H4 (cell line): ENCODE measurements at places on chromosomes 4 and X. TPM values are rescaled to one million over a fixed set of nuclear protein-coding genes. Genes with fewer than 3 reads are reported as not detected.

DNA sequence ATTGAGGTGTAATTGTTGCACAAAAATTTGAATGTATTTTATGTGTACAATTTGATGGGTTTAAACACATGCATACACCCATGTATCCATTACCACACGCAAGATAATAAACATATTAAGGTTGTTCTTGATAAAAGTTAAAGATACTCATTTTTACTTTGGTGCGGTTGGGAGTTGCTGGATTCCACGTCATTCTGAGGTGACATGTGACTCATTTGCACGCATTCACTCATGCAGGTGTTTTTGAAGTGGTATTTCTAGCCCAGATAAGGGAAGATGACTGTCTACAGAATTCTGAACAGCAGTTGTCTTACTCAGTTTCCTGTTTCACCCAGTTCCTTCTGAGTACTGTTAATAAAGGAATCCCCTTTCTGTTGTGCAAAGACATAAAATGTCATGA, 142.0 kb downstream of the RTL3 start:
- no peak for DNase-seq

The PGM2 gene
- total RNA-seq, result 36.2 and 46.5 TPM in 2 replicates

DNA sequence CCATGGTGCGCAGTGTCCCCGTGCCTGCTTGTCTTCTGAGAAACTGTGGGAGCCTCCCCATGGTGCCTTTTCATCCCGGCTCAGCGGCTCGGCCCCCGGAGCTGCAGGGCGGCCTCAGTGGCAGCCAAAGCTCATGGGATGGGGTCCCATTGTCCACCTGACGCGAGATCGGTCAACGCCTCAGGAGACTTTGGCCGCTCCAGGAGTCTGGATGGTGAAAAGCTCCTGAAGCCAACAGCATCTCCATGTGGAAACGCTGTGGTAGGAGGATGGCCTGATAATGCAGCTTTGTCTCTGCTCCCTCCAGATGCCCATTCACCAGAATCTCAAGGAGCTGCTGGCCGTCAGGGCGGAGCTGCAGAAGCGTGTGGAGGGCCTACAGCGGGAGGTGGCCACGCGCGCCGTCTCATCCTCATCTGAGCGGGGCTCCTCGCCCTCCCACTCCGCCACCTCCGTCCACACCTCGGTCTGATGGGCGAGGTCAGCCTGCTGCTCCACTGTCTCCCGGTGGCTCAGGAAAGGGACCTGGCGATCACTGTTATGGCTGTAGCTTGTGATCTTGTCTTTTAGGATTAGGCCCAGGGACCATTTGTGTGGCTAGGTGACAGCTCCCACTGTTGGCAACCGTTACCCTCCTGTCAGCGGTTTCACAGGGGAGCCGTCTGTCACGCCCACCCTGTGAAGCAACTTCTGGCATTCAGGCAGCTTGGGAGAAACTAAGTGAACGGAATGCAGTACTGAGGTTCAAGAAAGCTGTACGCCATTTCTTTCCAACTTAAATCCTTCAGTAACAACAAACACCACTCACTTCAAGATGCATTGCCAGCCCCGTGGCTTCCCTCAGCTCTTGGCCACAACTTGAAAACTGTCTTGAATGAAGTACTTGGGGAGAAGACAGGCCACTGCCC, 69.3 kb downstream of the MTMR1 start:
- no peak for DNase-seq

- peak; percentile 45 for DNase-seq
Observed at GRCh38 chr4:105520819-105521790, 31.3 kb upstream of the ARHGEF38 start.

GRCh38 chr4:111213531-111213930, 590.7 kb upstream of the PITX2 start:
- DNase-seq, result no peak

- DNase-seq, result no peak
Observed at GRCh38 chr4:168731706-168732414, 235.0 kb downstream of the PALLD start.

DNA sequence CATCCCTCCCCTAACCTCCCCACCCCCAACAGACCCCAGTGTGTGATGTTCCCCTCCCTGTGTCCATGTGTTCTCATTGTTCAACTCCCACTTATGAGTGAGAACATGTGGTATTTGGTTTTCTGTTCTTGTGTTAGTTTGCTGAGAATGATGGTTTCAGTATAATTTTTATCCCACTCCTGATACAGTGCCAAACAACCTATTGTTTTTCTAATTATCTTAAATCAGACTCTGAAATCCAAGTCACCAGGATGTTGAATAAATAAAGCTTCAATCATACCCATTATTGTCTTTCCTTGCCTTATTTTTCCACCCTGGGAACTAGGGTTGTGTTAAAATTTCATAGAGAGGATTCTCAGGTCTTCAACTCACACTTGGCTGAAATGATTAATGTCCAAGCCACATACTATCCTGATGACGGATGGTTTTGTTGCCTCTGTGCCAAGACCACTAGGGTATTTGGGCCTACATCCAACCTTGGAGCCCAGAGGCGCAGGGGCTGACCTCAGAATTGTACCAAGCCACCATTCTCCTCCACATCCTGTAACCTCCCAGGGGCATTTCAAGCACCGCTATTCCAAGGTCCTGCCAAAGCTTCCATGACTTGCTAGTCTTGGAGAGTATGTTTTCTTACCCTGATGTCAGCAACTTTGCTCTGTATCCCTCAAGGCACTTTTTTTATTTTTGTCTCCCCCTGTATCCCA, 332.4 kb downstream of the ARHGAP24 start:
- peak; percentile 43 for DNase-seq

DNA sequence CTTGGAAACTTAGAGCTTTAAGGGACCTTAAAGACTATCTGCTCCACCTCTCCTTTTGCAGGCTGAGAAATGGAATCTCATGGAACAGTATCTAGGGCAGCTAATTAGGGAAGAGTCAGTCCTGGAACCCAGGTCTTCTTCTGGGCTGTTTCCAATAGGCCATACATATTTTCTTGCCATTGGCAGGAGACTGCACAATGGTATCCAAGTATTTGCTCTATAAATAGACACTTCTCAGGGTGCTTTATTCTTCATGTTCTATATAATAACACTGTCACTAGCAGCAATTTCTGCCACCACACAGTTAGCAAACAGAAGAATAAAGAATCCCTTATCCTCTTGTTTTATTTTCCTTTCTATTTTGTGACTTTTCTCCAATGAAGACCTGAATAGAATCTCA, 291.7 kb downstream of the C4orf33 start:
- no peak for DNase-seq

The SSX1 gene
- total RNA-seq, result 0.14 TPM in 1 of 2 replicates, not detected in the other

GRCh38 chr4:122539861-122540465, 80.9 kb downstream of the IL21 start:
- DNase-seq, result no peak

DNA sequence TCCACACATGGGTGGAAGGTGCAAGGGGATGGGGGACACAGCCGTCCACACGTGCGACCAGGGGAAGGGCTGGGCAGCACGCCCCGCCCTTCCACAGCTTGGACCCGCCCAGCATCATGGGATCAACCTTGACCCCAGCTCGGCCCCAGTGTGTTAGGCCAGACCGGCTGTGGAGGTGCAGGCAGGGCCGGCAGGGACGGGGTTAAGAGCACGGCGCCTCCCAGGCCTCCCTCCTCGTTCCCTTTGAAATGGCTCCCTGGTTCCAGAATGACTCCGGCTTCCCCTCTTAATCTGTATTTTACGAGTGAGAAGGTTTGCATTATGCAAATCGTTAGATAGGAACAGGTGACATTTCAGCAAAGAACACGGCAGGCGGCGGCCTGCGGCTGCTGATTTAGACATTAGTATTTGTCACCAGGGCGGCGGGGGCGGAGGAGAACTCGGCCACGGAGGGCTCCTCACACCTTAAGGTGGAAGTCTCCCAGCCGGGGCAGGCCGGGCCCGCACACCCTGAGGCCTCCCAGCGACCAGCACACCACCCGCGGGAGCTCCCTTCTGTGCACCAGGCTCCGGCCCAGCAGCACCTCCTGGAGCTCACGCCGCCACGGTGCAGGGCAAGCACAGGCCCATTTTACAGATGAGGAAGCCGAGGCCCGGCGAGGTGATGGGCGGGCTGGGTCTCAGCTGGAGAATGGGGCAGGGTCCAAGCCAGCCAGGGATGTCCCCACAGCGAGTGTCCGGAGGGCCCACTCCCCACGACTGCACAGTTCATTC, 116.1 kb downstream of the FAM53A start:
- DNase-seq, result no peak

The IDH3G gene
- 68.9 and 78.0 TPM in 2 replicates for total RNA-seq

- DNase-seq, result peak; percentile 24
Observed at GRCh38 chr4:183532821-183533220, 28.0 kb downstream of the ING2 start.

GRCh38 chr4:85763202-85763601, 288.3 kb downstream of the ARHGAP24 start:
- no peak for DNase-seq

DNA sequence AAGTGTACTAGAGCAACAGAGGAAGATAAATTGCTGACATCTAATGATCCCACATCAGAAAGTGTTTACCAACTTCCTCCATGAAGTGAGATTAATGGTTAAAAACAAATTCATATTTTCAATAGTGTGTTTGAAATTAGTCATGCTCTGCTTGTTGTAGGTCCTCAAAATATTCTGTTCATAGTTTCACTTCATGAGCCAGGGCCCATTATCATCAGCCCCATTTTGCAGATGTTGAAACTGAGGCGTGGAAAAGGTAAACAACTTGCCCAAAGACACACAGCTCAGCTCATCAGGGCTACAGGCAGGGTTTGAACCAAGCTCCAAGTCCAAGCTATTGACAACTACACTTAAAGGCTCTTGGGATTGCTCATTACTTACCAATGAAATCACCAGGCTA, 103.5 kb upstream of the PPARGC1A start:
- DNase-seq, result no peak

- no peak for DNase-seq
Observed at GRCh38 chr4:81084634-81085033, 54.1 kb downstream of the BMP3 start.
